ENCODE measurements at places on chromosomes 13 and 19.

GRCh38 chr13:24500977-24501376, 11.6 kb downstream of the PARP4 start:
- no peak for DNase-seq

DNA sequence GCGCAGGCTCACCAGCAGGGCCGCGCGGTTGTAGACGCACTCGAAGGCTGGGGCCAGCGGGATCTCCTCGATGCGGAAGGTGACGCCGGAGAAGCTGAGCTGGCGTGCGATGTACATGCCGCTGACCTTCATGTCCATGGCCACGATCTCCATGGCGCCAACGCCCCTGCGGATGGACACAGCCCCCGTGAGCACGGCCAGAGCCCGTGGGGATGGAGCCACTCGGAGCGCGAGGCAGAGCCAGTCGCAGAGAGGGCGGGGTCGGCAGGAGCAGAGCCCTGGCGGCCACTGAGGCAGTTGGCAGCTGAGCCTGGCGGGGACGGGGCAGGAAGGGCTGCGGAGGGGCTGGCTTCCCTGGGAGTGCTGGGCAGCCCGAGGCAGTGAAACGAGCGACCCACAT, 15.2 kb downstream of the GPX4 start:
- no peak for DNase-seq

- DNase-seq, result no peak
Observed at GRCh38 chr19:17418710-17419109, 1.1 kb upstream of the MVB12A start.

DNA sequence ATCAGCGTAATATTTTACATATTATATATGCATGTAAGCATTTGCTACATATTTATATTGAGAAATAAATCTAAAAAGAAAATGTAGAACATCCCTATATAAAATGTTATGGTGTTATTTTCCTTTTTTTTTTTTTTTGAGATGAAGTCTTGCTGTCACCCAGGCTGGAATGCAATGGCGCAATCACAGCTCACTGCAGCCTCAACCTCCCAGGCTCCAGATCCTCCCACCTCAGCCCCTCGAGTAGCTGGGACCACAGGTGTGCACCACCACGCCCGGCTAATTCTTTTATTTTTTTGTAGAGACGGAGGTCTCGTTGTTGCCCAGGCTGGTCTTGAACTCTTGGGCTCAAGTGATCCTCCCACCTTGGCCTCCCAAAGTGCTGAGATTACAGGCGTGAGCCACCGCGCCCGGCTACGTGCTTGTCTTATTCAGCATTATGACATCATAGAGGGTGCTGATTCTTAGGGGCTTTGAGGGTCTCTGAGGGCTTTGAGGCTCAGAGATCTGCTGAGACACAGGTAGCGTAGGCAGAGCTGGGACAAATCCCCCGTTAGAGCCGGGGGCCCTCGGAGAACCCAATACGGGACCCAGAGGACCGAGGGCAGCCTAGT, 101.9 kb downstream of the GADD45B start:
- DNase-seq, result no peak

- no peak for DNase-seq
Observed at GRCh38 chr19:46919324-46919723, 58.5 kb downstream of the ARHGAP35 start.

DNA sequence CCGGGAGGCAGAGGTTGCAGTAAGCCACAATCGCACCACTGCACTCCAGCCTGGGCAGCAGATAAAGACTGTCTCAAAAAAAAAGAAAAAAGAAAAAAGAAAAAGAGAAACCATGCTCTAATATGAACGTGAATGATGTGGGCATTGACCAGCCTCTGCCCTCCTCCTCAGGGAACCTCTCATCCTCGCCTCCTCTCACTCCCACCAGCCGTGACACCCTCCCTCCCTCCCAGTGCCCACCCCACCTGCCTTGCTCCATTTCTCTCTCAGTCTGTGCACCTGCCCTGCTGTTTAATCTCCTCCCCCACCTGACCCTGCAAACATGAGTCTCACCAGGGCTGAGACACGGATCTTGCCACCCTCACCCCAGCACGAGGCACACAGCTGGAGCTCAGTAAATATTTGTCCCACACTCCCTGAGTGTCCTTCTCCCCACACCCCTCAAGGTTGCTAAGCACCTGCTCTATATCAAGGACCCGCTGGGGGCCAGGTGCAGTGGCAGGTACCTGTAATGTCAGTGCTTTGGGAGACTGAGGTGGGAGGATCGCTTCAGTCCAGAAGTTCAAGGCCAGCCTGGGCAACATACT, 7.5 kb upstream of the BCAT2 start:
- no peak for DNase-seq

DNA sequence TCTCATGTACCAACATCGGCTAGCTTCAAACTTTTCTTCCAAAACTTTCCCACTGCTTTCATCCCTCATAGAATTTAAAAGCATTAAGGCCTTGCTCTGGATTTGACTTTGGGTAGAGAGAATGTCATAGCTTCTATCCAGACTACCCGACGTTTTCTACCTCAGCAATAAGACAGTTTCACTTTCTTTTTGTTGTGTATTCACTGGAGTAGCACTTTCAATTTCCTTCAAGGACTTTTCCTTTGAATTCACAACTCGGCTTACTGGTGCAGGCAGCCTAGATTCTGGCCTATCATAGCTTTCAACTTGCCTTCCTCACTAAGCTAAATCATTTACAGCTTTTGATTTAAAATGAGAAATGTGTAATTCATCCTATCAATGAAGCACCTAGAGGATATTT, 420.4 kb upstream of the GPC6 start:
- peak; percentile 43 for DNase-seq

DNA sequence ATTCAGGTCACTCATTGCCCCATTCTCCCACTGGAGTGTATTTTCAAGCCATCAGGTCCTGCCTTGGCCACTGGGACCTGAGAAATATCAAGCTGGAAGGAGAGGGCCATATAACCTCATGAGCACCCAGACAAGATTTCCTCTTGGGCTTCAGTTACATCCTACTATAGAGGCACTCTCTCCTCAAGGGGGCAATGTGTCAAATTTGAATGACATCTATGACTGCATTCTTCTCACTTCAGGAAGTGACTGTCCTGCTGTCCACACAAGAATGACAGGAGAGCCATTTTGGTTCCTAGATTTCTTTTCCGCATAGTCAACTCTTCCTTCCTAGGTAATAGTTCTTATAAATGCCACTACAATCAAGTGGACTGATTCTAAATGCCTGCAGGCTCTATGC, 416.2 kb downstream of the DIAPH3 start:
- DNase-seq, result no peak

DNA sequence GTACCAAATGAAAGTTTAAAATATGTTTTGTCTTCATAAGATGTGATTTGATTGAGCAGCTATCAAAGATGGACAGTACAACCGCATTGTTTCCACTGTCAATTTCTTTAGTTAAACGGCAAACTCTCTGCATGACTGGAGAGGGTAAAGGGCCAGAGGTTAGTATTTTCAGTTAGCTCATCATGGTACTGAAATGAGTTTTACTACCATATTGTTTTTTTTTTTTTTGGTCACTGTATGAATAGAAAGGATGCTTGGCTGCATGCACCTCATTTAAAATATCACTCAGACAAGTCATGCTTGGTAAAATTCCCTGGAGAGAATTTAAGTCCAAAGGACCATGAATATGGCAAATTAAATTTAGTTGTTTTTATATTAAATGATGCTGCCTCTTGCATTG, 942.1 kb upstream of the SPRY2 start:
- no peak for DNase-seq

DNA sequence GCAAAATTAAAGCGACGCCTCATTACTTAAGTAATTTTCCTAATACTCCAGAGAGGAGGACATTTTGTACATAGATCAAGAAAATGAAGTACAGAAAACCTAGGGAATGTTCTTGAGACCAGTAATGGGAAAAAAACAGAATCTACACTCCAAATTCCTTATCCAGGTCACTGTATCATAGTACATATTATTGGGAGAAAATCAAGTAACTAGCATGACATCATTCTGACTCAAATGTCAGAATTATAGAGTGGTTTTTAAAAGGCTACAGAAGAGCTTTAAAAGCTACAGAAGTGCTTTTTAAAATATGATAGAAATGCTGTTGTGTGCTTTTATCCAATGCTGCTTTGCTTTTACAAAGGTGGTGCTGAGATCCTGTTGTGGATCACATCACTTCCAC, 86.3 kb upstream of the SLC15A1 start:
- DNase-seq, result no peak

DNA sequence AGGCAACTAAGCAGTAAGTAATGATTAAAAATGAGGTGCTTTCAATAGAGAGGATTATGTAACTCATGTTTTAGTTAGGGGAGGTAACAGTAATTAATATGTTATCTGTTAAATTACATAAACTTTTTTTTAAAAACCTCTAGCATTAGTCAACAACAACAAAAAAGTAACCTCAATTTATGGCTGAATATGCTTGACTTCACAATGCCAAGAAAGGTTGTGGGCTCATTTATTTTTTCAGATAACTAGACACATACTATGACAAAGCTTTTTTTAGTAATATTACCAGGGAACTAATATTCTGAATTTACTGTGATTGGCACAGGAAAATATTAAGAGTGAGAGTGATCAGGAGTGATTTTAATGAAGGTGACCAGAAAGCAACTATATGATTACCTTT, 54.9 kb downstream of the KCNRG start:
- DNase-seq, result no peak

Measured in epithelial cell of proximal tubule (primary cell).